ENCODE measurements at places on chromosomes 16 and 17.

DNA sequence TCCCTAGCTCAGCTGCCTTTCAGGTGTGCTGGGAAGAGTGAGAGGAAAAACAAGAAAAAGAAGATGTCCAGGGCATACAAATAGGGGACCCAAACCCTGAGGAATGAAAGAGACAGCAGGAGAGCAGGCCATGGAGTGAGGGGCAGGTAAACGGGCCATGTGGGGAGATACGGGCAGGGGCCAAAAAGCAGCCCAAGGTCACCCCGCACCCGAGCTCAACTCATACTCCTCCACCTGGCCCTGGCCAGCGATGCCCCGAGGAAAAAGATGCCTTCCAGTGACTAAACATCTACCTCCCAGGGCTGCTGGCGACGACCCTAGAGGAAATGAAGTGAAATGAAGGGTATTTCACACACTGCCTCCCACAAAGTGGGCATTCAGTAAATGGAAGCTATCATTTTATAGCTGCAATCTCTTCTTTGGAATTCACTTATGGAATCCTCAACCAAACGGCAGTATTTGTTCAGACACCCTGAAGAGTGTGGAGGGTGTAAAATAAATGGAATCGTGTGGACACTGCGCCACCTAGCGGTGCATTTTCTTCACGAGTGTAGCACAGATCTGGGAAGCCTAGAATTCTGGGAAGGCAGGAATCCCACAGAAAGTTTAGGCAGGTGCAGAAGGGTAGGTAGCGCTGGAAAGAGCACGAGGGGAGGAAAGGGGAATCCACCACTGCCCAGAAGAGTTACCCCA, 14.9 kb downstream of the ELAC2 start:
- no peaks in the 10 kb centered on the region for H3K27me3 ChIP-seq
- H3K4me1 ChIP-seq = no peaks in the 10 kb centered on the region
- H3K4me3 ChIP-seq = no peak overlapping the region
- H3K36me3 ChIP-seq = peaks cover 95% of the 10 kb centered on the region
- peak; percentile 27 for DNase-seq
- H3K27ac ChIP-seq = no peak overlapping the region

DNA sequence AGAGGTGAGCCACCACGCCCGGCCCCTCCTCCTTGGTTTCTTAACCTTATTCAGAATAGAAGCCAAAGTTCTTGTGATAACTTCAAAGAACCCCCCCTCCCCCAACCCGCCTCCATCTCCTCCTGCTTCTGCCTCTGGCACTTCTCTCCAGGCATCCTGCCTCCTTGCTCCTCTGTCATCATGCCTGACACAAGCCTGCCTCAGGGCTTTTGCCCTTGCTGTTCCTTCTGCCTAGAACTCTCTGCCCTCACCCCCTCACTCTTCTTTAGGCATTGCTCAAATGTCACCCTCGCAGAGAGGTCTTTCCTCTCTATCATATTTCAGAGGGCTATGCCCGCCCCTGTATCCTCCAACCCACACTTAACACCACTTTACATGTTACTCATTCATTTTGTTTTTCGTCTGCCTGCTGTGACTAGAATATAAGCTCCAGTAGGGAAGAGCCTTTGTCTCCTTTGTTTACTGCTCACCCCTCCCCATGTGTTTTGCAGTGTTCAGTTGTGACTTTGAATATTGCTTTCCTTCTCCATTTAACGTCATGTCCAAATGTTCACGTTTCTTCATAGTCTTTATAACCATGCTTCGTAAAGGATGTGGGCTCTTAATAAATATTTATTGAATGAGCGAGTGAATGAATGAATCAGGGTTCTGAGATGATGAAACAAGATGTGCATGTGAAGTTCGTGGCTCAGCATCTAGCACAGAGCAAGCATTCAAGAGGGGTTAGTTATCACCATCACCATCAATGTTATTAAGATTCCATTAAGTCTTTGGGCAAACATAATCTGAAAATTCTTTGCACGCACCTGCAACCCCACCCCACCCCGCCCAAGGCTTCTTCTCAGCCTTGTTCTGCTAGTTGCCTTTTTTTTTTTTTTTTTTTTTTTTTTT, 186.2 kb upstream of the WSCD1 start:
- no peak for DNase-seq
- no peaks in the 10 kb centered on the region for H3K4me1 ChIP-seq
- no peaks in the 10 kb centered on the region for H3K36me3 ChIP-seq

DNA sequence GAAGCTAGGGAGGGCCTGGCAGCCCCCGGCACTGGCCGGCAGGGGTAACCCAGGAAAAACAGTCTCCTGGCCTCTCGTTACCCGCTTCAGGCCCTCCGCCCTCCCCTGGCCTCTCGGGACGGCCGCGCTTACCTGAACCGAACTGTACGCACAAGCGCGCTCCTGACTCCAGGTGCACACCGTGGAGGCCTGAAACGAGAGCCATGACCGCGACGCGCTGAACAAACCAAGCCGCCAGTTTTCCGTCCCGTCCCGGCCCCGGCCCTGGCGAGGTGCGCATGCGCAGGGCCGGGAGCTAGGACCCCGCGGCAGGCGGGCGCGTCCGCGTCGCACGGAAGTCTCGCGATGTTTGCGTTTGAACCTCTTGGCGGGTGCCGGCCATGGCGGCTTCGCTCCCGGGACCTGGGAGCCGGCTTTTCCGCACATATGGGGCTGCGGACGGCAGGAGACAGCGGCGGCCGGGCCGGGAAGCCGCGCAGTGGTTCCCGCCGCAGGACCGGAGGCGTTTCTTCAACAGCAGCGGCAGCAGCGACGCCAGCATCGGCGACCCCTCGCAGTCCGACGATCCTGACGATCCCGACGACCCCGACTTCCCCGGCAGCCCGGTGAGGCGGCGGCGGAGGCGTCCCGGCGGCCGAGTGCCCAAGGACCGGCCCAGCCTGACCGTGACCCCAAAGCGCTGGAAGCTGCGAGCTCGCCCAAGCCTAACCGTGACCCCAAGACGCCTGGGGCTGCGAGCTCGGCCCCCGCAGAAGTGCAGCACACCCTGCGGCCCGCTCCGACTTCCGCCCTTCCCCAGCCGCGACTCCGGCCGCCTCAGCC, at the start of gene HASPIN:
Gene HASPIN, plus strand, starts transcription at position 348 of the 822 bp plus-strand sequence. Its CDS starts 33 bp downstream, at position 381.
- peaks cover 2% of the 10 kb centered on the region for H3K36me3 ChIP-seq
- H3K27me3 ChIP-seq = no peaks in the 10 kb centered on the region
- peak; percentile 85 for DNase-seq
- peak within 1 kb of the TSS; percentile 93 for H3K4me3 ChIP-seq

DNA sequence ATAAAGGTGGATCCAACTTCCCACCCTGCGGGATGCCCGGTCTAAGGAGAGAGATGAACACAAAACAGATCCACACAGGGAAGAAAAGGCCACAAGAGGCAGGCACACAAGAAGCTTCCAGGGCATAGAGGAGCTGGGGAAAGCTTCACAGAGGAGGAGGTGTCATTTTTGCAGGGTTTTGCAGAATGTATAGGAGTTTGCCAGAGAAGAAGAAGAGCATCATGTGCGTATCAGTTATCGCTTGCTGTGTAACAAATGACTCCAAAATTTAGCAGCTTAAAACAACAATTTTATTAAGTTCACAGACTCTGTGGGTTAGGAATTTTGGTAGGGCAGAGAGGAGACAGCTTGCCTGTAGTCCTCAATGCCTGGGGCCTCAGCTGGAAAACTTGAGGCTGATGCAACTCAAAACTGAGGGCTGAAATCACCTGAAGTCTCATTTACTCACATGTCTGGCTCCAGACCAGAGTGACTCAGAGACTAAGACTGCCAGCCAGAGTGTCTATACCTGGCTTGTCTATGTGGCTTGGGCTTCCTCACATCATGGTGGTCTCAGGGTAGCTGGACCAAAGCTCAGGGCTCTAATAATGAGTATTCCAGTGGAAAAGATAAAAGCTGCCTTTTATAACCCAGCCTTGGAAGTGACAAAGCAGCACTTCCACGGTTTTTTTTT, 33.9 kb upstream of the ZNF423 start:
- H3K27me3 ChIP-seq = no peaks in the 10 kb centered on the region
- DNase-seq = no peak
- no peak overlapping the region for H3K27ac ChIP-seq
- no peak overlapping the region for H3K4me3 ChIP-seq
- H3K4me1 ChIP-seq = no peaks in the 10 kb centered on the region

GRCh38 chr17:47235506-47235905, 18.1 kb upstream of the ITGB3 start:
- H3K4me1 ChIP-seq = peaks cover 9% of the 10 kb centered on the region
- H3K36me3 ChIP-seq = no peaks in the 10 kb centered on the region
- no peak overlapping the region for H3K27ac ChIP-seq

GRCh38 chr17:50146230-50146926, 4.1 kb downstream of the PPP1R9B start:
- peaks cover 70% of the 10 kb centered on the region for H3K4me1 ChIP-seq
- H3K36me3 ChIP-seq = peaks cover 53% of the 10 kb centered on the region
- DNase-seq = no peak

GRCh38 chr16:89711601-89712273, 9.0 kb downstream of the VPS9D1 start:
- H3K4me1 ChIP-seq = peaks cover 14% of the 10 kb centered on the region
- peaks cover 9% of the 10 kb centered on the region for H3K36me3 ChIP-seq
- no peak for DNase-seq
- peaks cover 12% of the 10 kb centered on the region for H3K27me3 ChIP-seq

All from CD14-positive monocyte (primary cell).